Stimulated activated CD4-positive, alpha-beta T cell treated with anti-CD3 and anti-CD28 coated beads, Interleukin-4, amount 100 ng/mL, for 48 hours (primary cell): ENCODE measurements at places on chromosomes 3 and 15.

DNA sequence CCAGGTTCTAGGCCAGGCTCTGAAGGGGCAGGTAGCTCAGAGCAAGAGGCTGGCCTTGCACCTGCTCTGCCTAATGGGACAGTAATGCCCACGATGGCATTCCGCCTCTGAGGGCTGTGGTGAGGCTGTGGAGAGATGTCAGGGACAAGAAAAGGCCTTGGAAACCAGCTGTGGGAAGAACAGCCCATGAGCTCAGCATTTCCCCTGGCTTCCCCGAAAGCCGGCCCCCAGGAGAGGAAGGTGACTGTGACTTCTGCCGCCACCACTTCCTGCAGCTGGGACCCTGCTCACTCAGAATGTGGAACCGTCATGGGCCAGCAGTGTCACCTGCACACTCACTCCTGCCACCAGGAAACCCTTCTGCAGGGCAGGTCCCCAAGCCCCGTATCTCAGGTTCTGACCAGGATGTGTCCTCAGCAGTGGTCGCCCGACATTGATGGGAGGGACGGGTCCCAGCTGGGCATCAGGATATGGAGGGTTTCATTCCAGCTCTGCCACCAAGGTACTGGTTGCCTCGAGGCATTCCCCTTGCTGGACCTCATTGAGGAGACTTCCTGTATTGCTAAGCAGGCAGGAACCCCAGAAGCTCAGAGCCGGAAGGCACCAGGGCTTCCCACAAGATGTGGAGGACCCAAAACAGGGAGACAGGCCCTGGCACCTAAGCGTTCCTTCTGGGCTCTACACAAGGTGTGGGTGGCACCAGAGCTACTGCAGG lies 30.7 kb downstream of the SEMA7A start:
- peak; percentile 83 for DNase-seq

DNA sequence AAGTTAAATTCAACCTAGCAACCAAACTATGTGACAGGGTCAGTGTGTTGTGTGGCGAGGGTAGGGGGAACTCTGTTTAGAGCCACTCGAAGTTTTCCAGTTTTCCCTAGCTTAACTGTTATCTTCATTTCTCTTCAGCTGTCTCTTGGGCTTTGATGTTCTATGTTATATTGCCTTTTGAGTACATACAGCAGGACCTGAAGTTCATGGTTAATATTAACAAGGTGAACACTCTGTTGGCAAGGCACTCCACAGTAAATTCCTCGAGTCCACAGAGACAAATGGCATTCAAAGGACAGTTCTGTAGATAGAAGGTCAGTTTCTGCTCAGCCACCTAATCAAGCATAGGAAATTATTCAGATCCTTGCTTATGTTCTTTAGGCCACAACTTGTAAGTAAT lies 147.9 kb upstream of the DPH6 start:
- DNase-seq: no peak

- DNase-seq: no peak
Observed at GRCh38 chr3:71921036-71921435, 136.1 kb upstream of the PROK2 start.

DNA sequence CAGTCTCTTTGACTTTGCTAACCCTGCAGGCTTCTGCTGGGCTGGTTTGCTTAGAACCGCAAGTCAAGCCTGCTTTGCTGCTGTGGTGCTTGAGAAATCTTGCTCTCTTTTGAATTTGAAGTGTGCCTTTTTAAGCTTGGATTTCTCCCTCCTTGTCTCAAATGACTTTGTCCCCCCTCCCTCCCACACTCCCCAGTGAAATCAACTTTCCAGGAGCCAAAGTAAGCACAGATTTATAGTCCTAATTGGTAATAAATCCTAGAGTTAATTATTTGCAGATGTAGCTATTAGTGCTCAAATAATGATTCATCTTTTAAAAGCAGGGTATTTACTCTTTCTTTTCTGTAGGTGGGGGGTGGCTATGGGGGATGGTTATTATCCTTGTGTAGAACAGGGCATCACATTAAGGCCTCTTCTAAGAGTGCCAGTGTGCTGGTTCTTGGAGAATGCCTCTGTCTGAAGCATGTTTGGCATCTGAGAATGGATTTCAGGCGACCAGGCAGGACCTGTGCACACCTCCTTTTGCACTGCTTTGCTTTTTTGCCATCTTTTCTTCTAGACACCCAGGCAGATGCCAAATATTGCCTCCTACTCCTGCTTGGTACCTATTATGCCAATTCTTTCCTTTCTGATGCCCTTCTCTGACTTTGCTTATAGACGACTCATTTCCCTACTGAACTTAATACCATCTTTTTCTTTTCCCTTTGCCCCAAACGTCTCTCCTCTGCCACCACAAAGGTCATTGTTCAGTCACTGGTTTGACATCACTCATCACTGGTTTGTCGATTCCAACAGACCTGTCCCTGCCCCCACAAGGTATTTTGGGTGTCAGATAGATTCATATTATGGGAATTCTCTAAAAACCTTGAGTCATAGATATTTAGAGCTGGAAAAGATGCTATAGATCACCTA lies 50.7 kb downstream of the CLDN11 start:
- no peak for DNase-seq

DNA sequence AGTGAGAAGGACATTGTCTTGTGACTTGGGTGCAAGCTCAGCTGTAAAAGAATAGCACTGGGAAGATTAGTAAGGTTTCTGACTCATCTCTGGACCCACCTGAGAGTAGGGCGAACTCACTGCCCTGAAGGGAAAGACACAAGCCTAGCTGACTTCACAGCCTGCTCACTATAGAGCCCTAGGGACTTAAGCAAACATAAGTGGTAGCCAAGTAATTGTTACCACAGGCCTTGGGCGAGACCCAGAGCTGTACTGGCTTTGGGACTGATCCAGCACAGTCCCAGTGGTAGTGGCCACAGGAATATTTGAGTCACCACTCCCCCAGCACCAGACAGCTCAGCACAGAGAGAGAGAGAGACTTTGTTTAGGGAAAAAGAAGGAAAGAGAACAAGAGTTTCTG lies 429.9 kb downstream of the TBL1XR1 start:
- no peak for DNase-seq

- DNase-seq: no peak
Observed at GRCh38 chr3:9295007-9295406, 45.6 kb upstream of the SRGAP3 start.

- no peak for DNase-seq
Observed at GRCh38 chr3:170982733-170983132, 43.8 kb downstream of the SLC2A2 start.

DNA sequence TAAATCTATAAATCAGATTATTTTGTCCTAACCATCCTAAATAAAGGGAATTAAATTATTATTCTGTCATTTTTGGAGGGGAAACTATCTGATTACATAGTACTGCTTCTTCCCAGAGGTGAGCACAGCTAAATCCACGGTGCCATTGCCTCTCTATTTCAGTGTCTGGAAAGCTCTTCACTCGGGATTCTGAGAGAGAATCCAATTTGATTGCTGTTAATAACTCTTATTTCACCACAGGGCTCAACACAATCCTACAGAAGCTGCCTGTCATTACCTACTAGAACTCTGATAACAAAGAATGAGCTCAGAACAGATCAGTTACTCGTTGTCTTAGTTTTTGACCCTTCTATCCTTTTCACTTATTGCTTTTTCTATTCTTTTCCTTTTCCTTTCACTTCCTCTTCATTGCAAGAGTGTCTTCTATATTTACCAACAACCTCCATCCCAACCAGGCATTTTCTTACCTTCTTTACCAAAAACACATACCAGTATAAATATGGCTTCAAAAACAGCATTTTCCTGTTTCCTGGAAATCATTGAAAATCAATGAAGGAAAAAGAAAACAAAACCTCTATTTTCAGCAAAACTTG lies 30.4 kb downstream of the OXNAD1 start:
- DNase-seq: no peak

GRCh38 chr3:71784914-71785531 lies at the start of gene PROK2:
PROK2 (minus strand) TSS chr3:71785148; CDS start chr3:71785052, 96 bp downstream.
- peak; percentile 29 for DNase-seq

DNA sequence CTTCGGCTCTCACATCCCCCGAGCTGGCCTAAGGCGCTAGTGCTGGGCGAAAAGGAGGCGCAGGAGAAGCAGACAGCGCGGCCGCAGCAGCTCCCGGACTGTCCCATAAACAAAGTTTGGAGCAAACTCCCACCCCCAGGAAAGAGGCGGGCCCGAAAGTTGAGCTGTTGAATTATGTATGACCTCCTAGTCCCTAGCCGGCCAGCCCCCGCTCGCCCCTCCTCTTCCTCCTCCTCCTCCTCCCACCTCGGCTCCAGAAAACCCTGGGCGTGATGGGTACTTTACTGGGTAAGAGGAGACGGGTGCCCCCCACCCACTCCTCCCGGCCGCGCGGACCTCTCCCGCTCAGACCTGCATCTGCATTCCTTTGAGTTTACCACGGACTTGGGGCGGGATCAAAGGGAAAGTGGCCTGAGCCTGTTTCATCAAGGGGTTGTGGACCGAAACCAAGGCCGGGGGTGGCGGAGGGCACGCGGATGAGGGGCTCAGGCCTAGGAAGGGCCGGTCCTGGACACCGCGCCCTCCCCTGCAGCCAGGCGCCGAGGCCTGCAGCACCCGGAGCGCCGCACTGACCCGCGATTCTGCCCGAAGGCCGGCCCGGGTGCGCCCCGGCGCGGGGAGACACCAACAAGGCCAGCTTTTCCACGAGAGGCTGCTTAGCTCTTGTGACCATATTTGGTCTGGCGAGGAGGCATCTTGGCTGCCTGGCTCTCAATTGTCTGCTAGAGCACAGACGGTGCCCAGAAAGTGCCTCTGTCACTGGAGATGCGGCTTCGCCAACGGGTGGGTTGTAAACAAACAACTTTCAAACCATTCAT lies at the start of gene WWTR1:
TSS of gene WWTR1 (minus strand) at position 100 of the 818 bp plus-strand sequence. CDS start 719 bp downstream, outside the sequence.
- peak; percentile 6 for DNase-seq

GRCh38 chr15:78540871-78541743 lies 863 bp downstream of the PSMA4 start:
- DNase-seq: no peak

GRCh38 chr3:189121092-189121491 lies 50.7 kb upstream of the TPRG1 start:
- DNase-seq: no peak

DNA sequence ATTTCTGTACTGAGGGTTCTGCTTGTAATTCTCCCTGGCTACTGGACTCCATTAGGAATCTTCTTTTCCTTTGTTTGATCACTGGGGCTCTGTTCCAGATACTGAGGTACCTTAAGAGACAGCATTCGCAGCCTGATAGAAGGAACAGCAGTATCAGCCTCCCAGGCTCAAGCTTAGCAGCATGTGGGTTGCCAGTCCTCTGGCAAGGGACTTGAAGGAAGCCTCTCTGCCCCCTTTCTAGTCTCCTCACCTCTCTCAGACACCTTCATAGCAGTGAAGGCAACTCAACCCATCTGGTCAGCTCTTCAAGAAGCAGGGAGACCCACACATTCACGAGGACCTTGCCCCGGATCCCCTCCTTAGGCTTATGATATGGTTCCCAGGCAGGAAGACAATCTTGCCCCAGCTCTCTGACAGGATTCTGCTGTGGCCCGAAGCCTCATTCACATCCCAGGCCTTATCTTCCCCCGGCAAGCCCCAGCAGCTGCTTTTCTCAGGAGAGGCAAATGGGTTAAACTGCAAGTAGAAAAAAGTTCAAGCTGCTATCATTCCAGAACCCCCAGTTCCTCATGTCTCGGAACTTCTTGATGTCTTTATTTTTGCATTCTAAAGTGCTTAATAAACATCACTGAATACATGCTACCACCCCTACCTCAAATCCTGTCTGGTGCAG lies 153.1 kb downstream of the LIPC start:
- no peak for DNase-seq

GRCh38 chr3:180835501-180835900 lies 77.0 kb upstream of the FXR1 start:
- DNase-seq: no peak

DNA sequence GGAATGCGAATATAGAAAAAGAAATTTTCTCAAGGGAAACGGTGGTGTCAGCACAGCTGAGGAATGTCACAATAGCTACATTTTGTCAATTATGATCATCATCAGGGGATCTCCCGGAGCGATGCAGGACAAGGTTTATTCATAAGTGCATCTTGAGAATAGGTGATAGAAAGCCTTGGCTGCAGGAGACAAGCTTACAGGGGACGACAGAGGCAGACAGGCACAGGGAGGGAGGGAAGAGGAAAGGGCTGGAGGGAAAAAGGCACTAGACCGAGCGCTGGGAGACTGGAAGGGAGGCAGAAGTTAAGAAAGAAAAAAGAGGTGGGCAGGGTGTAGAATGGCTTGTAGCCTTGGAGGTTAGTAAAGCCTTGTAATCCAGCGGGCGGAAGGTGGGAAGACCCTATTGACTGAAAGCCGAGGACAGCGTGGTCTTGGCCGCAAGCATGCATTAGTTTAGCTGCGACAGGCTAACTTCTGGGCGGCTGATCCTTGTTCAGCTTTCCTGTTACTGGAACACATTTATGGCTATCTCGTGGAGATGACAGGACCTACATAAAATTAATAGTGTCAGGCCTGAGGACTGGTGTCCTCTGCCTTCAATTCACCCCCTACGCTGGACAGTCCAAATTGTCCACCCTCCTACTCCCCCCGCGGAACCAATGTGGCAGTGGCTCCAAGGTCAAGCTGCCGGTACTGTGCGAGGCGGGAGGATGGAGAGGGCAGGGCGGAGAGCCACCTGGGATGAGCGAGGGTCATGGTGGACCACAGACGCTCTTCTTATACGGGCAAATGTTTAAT lies 1.4 kb upstream of the NECTIN3 start:
- DNase-seq: no peak

DNA sequence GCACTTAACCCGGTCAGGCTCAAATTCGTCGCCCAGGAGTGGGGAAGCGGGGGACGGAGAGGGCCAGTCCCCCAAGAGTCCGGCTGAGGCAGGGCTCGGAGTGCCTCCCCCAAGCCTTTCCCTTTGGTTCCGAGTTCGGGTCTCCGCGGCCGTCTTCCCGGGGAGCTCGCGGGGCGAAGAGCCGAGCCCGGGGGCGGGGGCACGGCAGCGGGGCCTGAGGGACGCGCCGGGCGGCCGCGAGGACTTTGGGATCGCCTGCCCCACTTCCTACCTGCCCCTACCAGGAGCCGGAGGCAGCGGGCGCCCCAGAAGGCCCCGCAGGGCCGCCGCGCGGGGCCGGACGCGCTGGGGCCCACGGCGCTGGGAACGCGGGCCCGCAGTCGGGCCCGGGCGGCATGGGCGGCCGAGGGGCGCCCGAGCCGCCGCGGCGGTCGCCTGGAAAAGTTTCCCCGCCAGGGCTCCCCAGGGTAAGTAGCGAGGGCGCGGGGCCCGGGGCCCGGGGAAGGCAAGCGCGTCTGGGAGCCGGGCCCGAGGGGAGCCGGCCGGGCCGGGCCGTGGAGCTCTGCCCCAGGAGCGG lies 2.8 kb downstream of the FURIN start:
- DNase-seq: no peak

GRCh38 chr3:108598375-108598774 lies 8.9 kb downstream of the DZIP3 start:
- no peak for DNase-seq

GRCh38 chr15:96038650-96039049 lies 291.9 kb upstream of the NR2F2 start:
- DNase-seq: no peak

DNA sequence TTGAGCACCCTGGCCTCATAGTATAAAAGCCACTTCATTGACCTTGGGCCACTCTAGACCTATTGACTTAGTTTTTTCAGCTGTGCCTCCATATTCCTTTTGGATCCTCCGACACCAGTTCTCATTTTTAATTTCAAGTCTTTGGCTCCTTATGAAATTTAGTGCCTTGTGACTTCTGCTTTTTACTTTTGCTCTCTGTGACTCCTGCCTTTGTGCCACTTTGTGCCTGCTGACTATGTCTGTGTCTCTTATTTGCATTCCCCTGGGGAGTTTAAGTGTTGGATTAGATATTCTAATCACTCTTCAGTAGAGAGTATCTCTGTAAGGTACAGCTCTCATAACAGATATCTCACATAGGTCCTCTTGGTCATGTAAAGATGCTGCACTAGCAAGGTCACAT lies 39.6 kb upstream of the GPR149 start:
- no peak for DNase-seq

GRCh38 chr3:154274348-154274747 lies 49.9 kb downstream of the DHX36 start:
- DNase-seq: no peak
